A549 treated with Hydrocortisone at 1 μM for 4 hours (cell line): ENCODE measurements at places on chromosomes 13 and 19. TPM values are rescaled to one million over a fixed set of nuclear protein-coding genes. Genes with fewer than 3 reads are reported as not detected.

Gene PROZ
- total RNA-seq, result not detected in 5 replicates

Gene TEX101
- not detected in 5 replicates for total RNA-seq

Gene MAST3
- 1.8 to 2.7 TPM (median 2.1 TPM) in 5 replicates for total RNA-seq

Gene ZNF91
- 0.08 to 0.23 TPM (median 0.16 TPM) in 5 replicates for total RNA-seq
